Spleen (tissue), 13 donors: ENCODE measurements at places on chromosomes 4 and X. TPM values are rescaled to one million over a fixed set of nuclear protein-coding genes. Genes with fewer than 3 reads are reported as not detected.

Gene NWD2
- total RNA-seq = 0.05 TPM

Gene SMR3B
- total RNA-seq = not detected

Gene DMD
- total RNA-seq = 8.5 TPM

Gene BEX5
- total RNA-seq = 3.4 TPM

Gene RNF175
- total RNA-seq = not detected

Gene VCX2
- total RNA-seq = not detected

Gene COL4A6
- total RNA-seq = 0.51 TPM

Gene PDE6B
- 13.4 TPM for total RNA-seq

DNA sequence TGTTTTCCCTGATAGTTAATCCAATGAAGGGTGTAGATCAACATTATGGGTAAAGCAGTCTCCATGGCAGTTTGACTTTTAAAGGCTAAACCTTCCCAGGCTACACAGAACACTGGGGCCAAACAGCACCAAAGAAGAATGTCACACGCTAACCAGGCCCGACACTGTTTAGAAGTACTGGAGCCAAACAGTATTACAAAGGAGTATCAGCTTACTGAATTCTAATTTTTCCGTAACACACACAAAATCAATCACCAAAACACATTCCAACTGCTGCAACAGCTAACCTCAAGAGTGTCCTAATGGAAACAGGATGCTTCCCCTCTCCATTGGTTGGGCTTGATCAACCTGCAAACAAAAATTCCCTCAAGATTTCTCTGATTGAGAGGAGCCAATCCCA, 783.5 kb downstream of the PCDH18 start:
- no peak for DNase-seq

DNA sequence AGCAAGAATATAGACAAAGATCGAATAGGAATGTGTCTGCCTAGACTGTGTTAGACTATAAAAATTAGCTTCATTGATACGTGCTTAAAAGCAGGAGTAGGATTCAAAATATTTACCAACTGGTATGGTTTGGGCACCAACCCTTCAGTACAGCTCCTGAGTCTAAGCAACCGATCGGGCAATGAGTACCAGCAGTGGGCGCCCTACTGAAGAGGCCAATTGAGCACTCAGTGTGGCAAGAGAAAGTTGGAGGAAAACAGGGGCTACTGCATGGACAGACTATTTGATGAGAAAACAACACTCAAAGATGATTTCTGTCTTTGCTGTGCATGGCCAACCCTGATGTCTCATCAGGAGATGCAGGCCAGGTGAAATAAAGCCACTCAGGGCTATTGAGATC, 176.0 kb upstream of the NWD2 start:
- no peak for DNase-seq

GRCh38 chr4:67048530-67048929, 496.8 kb downstream of the CENPC start:
- no peak for DNase-seq

- no peak for DNase-seq
These were observed 46.7 kb downstream of the PCGF3 start for GRCh38 chr4:752196-752861.

- DNase-seq = no peak
These were observed 409.1 kb upstream of the TEX13C start for GRCh38 chrX:124910611-124911010.

- no peak for DNase-seq
These were observed 16.0 kb upstream of the MMRN1 start for GRCh38 chr4:89878611-89879010.

GRCh38 chrX:129779747-129780146, at the start of gene SASH3:
Gene SASH3, plus strand, starts transcription at chrX:129779949. Its CDS starts 149 bp downstream, at chrX:129780098.
- peak; percentile 95 for DNase-seq

- no peak for DNase-seq
These were observed 103.6 kb downstream of the GUCY2F start for GRCh38 chrX:109378281-109378680.

GRCh38 chr4:183503497-183504063, 1.3 kb upstream of the ING2 start:
- no peak for DNase-seq

DNA sequence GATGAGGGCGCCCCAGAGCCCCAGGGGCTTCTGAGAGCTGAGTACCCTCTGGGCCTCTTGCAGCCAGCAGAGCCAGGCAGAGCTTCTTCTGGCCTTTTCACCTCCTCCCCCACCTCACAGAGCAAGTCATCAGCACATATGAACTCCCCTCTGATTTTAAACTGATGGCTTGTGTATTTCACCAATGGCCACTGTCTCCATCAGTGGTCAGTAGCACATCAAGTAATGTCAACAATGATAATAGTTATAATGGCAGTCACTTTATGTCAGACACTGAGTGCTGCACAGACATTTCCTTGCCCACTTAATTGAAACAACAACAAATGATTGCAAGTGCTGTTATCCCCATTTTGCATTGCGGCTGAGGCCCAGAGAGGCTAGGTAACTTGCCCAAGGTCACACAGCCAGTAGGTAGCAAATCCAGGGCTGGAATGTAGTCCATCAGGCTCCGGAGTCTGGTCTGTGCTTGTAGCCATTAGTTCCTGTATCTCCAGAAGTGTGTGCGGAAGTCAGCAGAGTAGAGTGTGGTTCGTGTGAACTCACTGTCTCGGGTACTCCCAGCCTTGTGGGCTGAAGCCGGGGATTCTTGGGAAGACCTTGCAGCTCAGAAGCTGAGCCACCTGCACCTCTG, 3.0 kb downstream of the ATP2B3 start:
- DNase-seq = no peak

DNA sequence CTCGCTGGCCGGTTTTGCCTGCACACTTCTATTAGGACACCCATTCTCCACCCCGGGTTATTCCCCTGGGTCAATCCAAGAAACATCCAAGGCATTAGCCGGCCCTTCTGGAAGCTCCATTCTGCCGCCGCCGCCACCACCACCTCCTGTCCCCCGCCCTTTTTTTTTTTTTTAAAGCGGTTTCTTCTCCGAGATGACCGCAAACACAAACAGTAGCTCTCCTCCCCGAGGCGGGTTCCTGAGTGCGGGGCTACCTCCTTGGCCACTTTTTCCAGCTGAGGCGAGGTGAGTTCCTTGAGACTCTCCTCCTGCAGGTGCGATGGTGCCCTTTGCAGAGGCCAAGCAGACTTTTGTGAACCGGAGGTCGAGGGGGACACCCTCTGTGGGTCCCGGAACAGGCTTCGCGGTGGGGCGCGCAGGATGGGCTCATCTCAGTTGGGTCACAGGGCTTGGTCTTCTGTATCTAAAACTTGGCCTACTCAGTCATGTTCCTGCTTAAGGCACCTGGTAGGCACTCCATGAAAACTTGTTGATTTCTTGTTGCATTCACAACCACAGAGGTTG, 930 bp downstream of the NWD2 start:
- no peak for DNase-seq

DNA sequence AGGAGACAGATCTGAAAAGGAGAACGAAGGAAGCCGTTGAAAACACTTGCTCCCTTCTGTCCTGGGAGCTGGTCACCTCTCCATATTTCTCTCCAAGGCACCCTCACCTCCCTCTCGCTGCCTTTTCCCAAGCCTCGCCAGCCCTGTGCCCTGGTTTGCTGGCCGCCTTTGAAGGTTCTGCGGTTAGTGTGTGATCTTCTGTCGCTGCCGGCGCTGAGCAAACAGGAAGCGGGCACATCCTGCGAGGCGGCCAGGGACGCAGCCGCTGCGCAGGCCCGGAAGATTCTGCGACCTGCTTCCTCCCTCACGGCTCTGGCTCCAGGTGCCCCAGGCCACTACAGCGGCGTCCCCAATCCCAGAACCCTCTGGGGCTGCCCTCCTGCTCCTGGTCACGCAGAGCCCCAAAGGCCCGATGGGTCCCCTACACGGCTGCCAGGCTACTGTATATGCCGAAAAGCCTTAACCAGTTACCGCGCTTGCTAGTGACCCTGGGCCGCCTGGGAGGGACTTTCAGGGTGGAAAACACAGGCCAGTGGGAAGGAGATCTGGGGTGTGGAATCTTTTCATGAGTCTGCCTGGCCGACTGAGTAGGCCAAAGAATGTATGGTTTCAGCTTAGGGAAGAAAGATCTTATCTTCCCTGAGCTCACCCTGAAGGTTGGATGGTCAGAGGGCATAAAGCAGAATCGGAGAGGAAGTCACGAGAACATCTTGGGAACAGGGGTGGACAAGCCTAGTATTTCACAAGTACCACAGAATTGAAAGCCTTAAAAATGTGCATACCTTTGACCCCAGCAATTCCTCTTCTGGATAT, 2.3 kb upstream of the SASH3 start:
- DNase-seq = peak; percentile 96

- peak; percentile 43 for DNase-seq
These were observed 950 bp upstream of the TMEM271 start for GRCh38 chr4:576991-577498.

DNA sequence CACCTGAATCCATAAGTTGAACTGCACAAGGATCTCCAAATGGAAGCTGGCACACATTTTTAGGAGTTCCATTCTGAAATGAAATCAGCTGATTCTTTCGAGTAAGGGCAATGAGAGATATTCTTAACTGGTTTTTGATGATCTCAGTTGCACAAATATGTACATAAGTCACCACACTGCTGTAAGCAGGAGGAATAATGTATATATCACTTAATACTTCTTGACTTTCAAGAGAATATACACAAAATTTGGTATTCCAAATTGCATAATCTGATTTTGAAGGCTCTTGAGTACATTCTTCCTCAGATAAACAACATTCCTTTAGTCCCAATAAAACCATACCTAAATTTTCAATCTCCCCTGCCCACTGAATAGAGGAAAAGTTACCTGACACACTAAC, 8.2 kb downstream of the FANCB start:
- no peak for DNase-seq

DNA sequence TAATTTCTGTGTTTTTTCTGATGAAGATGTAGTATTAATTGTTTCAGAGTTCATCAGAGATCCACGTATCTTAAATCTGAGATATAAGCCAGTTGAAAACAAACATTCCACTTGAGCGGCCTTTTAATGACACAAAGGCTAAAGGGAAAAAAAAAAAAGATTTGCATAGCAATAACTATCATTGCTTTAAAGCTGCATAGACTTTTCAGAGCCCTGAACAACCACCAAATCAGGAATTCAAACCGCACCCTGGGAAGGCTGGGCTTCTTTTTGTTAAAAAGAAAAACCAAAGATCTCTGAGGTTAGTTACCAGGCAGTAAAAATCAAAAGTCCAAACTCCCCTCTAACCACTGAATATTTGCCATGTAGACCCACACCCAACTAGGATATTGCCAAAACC, 206.0 kb downstream of the HHIP start:
- DNase-seq = no peak

GRCh38 chr4:54539500-54540029, 118.2 kb upstream of the KIT start:
- peak; percentile 85 for DNase-seq

DNA sequence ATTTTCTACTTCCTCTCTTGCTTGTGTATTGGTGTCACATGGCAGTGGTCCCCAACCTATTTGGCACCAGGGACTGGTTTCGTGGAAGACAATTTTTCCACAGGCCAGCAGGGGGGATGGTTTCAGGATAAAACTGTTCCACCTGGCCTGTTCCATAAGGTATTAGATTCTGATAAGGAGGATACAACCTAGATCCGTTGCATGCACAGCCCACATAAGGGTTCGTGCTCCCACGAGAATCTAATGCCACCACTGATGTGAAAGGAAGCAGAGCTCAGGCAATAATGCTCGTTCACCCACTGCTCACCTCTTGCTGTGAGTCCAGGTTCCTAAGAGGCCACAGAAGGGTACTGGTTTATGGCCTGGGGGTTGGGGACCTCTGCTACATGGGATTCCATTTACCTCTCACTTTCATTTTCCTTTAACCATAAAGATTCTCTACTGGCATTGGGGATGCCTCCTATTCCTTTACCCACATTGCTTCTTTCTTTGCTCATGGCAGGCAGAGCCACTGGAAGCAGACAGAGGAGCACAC, 38.1 kb downstream of the SEC31A start:
- DNase-seq = no peak

DNA sequence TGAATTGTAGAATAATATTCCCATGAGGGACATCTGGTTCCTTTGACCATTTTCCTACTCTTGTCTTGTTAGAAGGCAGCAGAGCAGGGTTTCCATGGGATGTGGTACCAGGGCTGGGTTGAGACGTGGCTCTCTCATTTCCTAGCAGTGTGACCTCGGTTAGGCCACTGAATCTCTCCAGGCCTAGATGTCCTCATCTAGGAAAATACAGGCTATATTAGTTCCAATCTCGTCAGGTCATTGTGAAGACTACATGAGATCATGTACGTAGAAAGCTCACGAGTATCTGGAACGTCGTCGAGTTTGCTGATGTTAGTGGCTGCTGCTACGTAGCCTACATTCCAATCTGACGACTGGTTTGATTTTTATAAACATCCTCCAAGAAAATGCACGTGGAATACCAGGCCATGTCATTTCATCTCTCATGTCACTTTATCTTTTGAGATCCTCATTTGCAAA, 278.2 kb upstream of the GATB start:
- DNase-seq = no peak

GRCh38 chr4:85818700-85819099, 343.8 kb downstream of the ARHGAP24 start:
- no peak for DNase-seq

DNA sequence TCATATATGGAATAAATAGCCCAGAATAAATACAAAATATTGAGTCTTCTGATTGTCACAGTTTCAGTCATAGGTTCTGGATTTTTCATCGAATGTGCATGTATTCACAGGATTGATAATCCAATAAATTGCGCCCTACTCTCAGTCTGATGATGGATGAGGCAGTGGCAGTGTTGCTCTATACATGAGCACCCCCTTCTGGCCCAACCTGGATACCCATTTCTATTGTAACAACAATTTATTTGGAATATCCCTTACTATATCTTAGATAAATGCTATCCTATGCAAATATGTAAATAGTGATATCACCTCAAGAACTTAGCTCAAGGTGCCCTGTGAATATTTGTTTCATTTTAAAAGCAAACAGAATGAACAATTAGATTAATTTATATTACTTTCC, 733.7 kb upstream of the PABPC4L start:
- DNase-seq = no peak

- no peak for DNase-seq
These were observed 26.6 kb upstream of the PPP1R2C start for GRCh38 chrX:42804524-42804923.
